ENCODE measurements at places on chromosomes 7 and 10. TPM values are rescaled to one million over a fixed set of nuclear protein-coding genes. Genes with fewer than 3 reads are reported as not detected.

DNA sequence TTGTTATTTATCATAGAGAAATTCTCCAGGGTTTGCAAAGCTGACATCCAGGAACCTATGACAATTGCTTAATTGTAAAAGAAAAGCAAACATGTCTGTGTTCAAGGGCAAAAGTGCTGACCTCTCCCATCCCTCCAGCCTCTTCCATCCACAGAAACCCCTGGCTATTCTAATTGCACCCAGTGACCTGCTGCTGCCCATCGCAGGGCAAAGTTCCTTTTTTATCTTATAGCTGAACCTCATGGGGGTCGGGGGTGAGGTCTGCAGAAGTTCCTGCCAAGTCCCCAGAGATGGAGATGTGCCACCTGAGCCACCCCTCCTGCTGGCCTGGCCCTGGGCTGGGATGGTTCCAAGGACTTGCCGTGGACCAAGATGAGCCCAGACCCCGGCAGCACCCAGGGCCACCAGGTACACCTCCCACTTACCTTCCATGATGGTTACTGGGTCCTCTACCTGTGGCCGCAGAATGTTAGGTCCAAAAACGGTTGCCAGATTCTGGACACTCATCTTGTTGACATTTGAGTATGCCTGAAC, 146.5 kb downstream of the MAPK8 start:
- H3K4me3 ChIP-seq, result no peak overlapping the region
- H3K4me1 ChIP-seq, result no peaks in the 10 kb centered on the region
- H3K36me3 ChIP-seq, result no peaks in the 10 kb centered on the region
- peak; percentile 25 for DNase-seq

ZMIZ2 gene
- 133 TPM for total RNA-seq

DNA sequence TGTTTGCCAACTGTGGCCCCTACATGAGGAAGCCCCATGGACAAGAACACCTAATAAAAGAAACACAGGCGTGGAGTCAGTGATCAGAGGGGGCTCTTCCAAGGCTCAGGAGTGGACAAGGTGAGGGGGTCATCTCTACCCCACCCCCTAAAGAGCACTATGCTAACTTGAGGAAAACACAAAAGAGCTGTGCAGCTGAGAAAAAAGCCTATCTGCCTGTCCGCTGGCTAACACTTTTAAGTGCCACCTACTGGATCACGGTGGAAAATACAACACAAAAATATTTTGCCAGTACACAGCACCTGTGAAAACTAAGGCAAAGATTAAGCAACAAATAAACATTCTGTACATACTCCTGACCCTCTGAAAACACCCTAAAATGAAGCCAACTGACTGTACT, 53.1 kb upstream of the COBL start:
- H3K27ac ChIP-seq, result no peak overlapping the region
- H3K27me3 ChIP-seq, result peaks cover 6% of the 10 kb centered on the region
- H3K4me3 ChIP-seq, result no peak overlapping the region
- no peaks in the 10 kb centered on the region for H3K36me3 ChIP-seq
- H3K4me1 ChIP-seq, result peaks cover 4% of the 10 kb centered on the region
- no peak for DNase-seq

- no peaks in the 10 kb centered on the region for H3K36me3 ChIP-seq
- no peak overlapping the region for H3K27ac ChIP-seq
- peaks cover 21% of the 10 kb centered on the region for H3K27me3 ChIP-seq
- H3K4me1 ChIP-seq, result no peaks in the 10 kb centered on the region
- H3K4me3 ChIP-seq, result no peak overlapping the region
Measured at GRCh38 chr10:14253079-14253478, 77.6 kb downstream of the FRMD4A start.

BICC1 gene
- total RNA-seq, result not detected

DNA sequence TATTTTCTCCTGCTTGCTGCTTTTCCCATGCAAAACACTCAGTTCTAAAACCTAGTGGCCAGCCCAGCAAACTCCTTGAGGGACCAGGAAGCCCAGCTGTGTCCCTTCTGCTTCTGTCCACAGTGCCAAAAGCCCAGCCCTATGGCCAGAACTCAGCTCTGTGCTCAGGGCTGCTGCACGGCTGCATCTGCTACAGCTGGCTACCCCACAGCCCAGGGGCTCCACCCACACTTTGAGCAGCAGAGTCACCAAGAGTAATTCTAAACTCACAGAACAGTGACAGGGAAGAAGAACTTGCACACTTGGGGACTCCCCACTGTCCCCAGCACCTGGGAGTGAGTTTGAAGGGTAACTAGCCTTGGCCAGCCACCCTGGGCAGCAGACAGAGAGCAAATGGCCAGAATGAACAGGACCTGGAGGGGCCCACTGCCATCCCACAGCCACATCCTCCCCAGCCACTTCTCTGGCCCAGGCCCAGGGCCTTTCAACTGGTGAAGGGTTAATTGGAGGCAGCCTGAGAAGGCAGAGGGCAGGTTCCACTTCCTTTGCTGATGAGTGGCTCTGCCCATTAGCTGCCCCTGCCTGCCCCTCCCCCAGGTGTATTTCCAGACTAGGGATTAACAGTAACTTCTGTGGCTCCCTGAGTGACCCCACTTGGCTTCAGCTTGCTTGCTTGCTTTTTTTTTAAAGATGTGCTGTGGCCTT, 28.1 kb upstream of the TRIM8 start:
- no peaks in the 10 kb centered on the region for H3K36me3 ChIP-seq
- no peak overlapping the region for H3K27ac ChIP-seq
- DNase-seq, result no peak
- peaks cover 4% of the 10 kb centered on the region for H3K4me1 ChIP-seq
- no peak overlapping the region for H3K4me3 ChIP-seq

DNA sequence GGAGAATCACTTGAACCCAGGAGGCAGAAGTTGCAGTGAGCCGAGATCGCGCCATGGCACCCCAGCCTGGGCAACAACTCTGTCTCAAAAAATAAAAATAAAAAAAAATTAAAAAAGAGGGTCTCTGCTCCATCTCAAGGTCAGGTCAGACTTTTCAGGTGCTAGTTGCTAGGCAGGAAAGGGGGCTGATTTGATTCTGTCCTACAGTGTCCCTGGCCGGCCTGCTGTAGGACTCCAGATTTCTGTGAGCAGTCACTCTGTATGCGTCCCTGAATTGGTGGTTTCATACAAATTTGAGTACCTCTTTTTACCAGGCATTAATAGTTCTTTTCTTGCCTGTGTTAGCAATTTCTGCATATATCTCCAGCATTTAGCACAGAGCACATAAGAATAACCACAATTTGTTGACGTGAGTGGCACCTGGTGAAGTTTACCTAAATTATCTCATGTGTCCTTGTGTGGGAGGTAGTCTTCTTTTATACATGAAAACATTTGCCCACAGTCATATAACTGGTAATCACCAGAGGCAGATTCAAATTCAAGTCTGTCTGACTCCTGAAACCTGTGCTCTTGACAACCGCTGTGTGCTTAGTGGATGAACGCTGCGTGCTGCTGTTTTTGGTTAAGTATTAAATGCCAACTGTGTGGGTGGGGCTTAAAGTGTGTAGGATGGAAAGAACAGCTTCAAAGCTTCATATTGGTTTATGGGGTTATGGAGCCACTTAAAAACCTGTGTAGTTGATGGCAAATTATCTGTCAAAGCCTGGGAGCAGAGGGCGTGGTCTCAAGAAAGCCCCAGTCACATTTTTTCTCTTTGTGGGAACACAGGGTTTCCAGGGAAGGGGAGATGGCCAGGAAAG, 3.2 kb upstream of the ZNF775 start:
- no peaks in the 10 kb centered on the region for H3K36me3 ChIP-seq
- H3K4me1 ChIP-seq, result peaks cover 26% of the 10 kb centered on the region
- DNase-seq, result no peak
- peak overlapping the region; percentile 21 for H3K27ac ChIP-seq

GRCh38 chr7:100483090-100483721, 521 bp upstream of the NYAP1 start:
- peaks cover 6% of the 10 kb centered on the region for H3K36me3 ChIP-seq
- peaks cover 10% of the 10 kb centered on the region for H3K4me1 ChIP-seq
- no peaks in the 10 kb centered on the region for H3K27me3 ChIP-seq
- peak overlapping the region; percentile 87 for H3K4me3 ChIP-seq
- DNase-seq, result peak; percentile 80

Data from natural killer cell treated with Interleukin-12 subunit alpha and Interleukin-12 subunit beta and Interleukin-15 and Interleukin-18, amount 100 ng/mL, for 72 hours (primary cell).